Stimulated activated CD4-positive, alpha-beta T cell treated with anti-CD3 and anti-CD28 coated beads, Interleukin-1b, Interleukin-23, amount 100 ng/mL, for 1 hour (primary cell): ENCODE measurements at places on chromosomes 6 and 20.
A peak's percentile ranks its signal among the peaks of the same experiment; 100 is the strongest.

DNA sequence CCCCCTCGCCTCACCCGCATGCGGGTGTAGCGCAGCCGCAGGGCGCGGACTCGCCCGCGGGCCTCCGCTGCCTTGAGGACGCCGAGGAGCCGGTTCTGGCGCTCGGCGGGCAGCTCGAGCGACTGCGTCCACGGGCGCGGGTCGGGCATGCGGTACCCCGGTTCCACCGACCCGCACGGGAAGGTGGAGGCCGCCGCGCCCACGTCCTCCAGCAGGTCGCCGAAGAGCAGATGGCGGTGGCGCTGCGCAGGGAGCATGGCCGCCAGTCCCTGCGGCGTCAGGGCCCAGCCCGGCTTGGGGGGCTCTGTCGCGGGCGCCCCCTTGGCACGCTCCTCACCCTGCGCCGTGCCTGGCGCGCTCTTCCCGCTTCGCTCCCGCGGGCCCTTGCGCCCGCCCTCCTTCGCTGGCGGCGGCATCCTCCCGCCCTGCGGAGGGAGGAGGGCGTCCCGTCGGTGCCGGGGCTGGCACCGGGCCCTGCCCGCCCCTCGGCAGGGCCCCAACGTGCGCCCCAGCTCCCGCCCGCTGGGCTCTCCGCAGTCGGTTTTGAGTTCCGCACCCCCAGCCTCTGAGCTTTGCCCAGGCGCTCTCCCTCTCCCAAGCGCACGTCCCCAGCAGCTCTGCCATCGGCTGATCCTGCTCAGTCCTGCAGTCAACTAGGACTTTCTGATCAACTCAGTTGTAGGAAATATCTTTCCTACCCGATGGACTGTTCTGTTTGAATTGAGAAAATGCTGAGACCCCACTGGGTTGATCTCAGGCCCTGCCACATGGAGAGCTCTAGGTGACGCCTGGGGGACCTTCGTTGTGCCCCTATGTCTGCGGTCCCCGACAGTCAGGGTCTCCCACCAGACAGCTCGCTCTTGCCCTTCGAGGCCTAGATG, at the start of gene LKAAEAR1:
Gene LKAAEAR1 (minus strand): TSS at position 595 of the 881 bp plus-strand sequence. CDS start 179 bp downstream, at position 416.
- DNase-seq = no peak

DNA sequence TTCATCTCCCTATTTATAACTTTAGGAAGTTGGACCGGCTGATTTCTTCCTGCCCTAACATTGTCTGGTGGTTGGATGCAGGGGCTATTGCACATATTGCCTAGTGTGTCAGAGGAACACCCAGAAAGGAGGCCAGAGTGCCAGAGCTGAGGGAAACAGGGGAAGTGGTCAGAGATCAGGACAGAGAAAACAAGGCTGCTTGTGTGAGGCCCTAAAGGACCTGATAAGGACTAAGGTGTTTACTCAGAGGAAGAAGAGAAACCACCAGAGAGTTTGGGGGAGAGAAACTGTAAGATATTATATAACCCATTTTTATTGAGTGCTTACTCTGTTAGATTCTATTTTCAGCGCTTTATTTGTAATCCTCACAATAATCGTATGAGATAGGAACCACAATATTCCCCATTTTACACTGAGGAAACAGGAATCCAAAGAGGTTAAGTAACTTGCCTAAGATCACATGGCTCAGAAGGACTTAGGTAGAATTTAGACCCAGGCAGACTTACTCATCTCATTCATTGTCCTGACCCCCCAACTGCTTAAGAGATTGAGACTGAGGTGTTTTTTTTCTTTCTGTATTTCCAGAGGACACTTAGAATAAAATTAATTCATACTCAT, 54.0 kb upstream of the REV3L start:
- no peak for DNase-seq

- DNase-seq = no peak
Measured at GRCh38 chr20:57124800-57125517, 141.5 kb downstream of the BMP7 start.

DNA sequence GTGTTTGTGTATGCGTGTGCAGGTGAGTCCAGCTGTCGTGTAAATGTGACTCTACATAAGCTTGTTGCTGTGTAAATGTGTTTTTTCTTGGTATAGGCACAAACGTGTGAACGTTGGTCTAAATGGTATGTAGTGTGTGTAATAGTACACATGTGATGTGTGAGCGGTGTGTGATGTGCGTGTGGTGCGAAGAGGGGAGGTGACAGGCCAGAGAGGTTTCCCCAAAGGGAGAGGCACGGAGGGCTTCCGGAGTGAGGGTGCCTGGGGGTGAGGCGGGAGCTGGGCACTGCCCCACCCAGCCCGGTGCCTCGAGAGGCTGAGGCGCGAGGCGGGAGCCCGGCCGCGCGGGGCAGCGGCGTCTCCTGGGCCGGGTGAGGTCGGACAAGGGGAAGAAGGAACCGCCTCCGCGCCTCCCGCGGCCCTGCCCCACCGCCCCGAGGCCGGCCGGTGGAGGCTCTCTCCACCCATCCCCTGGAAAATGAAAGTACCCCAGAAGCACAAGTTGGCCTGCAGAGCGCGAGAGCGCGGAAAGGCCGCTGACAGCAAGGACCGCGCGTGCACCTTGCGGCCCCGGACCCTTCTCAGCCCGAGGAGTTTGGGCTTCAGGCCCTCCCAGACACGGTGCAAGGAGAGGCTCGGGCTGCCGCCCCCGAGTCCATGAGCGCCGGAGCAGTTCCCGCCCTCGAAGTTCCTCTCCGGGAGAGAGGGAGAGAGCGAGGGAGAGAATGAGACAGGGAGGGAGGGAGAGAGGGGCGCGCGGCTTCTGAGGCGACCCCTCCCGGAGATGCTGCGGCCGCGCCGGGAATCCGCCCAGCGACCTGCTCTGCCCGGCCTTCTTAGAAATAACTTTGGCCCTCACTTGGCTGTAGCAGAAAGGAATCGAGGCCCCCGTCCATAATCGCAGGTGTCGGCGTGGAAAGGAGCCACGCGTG, 43.2 kb upstream of the OSTM1 start:
- DNase-seq = no peak

DNA sequence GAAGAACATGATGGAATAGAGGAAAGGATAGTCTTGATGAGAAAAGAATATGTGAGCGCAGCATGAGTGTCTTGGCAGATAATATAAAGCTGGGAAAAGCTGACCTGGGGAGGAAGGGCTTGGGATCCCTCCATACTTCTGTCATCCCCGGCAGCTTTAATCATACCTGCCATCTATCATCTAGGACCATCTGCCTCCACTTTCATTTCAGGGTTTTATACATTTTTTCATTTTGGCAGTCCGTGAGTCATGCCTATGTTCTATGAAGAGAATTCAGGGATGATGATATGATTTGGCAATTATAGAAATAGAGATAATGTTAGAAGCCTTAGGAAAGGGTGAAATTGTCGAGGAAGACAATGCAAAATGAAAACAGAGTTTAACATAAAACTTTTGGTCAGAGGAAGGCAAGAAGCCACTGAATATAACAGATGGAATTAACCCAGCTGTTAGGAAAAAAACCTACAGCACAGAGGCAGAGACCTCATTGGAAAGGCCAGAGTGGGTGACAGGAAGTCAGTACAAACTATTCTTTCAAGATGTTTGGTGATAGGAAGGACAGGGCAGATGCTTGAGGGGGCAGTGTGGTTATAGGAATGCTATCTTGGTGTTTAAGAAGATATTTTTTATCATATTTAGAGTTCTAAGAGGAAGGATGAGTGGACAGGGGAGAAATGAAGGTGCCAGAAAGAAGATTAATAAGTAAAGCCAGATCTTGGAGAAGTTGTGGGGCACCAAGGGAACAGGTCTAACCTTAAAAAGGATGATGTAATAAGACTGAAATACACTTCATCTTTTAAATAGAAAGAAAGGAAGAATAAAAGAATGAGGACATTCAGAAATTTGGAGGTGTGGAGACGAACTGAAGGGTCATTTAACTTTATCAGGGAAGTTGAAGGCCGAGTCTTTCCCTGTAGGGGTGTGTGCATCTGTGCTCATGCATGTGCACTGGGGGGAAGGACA, 37.8 kb downstream of the MARCKS start:
- no peak for DNase-seq

DNA sequence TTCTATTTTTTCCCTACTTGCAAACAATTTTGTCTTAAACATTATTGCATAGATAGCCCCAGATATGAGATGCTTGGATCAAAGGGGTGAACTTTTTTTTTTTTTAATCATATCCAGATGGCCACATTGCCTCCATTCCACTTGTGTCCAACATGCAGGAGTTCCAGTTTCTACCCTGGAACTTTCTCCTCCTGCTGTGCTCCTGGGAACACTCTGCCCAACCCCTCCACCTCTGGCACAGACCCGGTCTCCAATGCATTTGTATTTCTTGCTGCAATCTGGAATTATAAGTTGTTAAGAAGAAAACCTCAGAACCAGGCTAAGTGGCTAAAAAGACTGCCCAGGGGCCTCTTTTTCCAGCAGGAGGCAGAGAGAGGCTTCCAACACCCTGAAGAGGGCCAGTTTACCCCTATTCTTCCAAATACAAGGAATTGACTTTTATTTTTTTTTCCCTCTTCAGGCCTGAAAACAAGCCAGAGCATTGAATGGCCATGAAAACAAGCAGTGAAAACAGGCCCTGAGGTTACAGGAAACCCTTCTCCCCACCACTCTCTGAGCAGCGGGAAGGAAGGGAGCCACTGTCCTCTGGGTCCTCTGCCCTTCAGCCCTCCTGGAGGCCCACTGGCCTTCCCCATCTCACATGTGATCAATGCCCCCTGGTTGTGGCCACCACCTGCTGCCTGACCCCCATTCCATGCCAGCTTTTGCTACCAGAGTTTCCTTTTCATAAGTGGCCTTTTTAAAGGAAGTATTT, 44.3 kb downstream of the PDYN start:
- DNase-seq = no peak

DNA sequence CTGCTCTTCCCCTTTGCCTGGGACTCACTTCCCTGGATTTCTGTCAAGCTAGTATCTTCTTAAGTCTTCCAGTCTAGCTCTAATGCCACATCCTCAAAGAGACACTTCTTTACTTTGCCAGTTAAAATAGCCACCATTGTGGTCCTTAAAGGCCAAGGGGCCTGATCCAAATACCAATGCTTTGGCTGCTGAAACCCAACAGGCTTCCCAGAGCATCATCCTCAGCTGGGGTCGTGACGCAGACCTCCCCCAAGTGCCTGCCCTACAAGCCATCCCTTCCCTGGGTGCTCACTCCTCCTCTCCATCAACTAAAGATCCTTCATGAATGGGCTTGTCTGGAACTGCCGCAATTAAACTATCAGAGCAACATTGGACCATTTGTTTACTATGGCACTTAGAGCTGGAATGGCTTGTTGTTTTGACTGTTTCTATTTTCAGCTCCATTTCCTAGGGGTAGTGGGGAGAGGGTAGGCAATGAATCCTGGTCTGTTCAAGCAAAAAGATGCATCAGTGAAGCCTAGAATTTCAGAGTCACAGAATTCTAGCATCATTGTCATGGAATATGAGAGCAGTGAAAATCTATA, 79.6 kb upstream of the SIRPA start:
- no peak for DNase-seq

- DNase-seq = no peak
Measured at GRCh38 chr20:51906049-51906448, 103.7 kb upstream of the SALL4 start.

- no peak for DNase-seq
Measured at GRCh38 chr6:128071212-128071611, 170.4 kb upstream of the THEMIS start.

DNA sequence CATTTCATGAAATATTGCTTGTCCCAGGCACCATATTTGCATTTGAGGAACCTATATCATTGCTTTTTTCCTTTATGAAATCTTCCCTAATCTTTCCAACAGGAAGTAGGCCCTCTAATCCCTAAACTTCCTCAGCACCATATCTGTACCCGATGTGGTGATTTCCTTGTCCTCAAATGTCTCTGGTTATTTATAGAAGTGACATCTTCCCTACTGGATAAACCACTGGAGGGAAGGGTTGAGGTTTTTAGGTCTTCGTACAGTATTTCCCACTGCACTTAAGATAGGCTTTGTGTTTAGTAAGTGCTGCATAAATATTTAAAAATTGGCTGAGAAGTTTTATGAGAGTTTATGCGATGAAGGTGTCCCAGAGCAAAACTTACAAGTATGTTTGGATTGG, 54.9 kb upstream of the TMEM170B start:
- DNase-seq = no peak

GRCh38 chr20:51062065-51062464, 39.2 kb upstream of the KCNG1 start:
- peak; percentile 4 for DNase-seq

DNA sequence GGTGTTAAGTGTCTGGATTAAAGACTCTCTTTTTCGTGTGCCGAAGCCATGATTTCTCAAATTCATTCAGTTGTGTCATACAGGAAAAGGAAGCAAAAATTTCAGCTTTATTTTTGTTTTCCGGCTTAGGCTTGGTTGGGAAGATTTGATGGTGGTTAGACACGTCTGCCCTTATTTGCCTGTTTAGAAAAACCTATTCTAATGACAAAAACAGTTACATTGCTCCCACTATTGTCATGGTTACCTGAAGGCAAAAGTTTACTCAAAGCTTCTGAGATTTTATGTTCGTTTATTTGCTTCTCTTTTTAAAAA, 982 bp downstream of the DNAJC5 start:
- no peak for DNase-seq

DNA sequence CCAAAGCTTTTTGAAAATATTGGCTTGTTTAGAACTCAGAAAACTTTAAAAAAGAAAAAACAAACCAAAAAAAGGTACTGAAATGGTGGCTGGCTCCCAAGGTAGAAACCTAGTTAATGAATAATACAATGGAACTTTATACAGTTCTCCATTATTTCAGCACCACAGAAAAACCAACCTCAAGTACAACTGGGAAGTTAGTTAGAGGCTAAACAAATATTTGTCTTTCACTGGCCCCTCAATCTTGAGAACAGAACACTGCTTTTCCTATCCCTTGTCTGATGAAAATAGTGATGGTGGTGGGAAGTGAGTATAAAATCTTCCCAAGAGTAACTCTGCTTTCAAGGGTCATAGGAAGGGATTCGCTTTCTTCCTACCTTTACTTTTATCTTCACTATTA, 126.5 kb downstream of the REV3L start:
- DNase-seq = no peak

DNA sequence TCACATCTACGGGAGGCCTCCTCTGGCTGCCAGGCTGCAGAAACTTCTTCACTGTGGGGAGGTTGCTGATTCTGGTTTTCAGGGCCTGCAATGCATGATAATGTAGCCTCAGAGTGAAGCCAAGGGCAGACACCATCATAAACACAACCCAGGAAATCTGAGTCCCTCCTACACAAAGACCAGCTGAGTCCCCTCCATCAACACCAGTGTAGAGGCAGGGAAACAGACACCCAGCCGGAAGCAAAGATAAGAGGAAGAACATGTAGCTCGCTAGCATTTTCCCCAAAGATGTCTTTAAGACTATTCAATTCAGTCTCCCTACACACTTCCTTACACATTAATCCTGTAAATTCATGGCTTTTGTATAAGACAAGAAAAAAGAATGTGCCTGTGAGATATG, 23.6 kb downstream of the GSTA2 start:
- DNase-seq = no peak

GRCh38 chr6:105611606-105612005, 208.7 kb upstream of the PREP start:
- no peak for DNase-seq

- DNase-seq = no peak
Measured at GRCh38 chr6:105814745-105815536, 271.2 kb upstream of the PRDM1 start.

GRCh38 chr6:79042088-79042798, 35.8 kb downstream of the PHIP start:
- DNase-seq = no peak
